Kasumi-1 (cell line): ENCODE measurements at places on chromosomes 1 and 21.

- DNase-seq = no peak
Measured at GRCh38 chr1:118154220-118154619, 30.8 kb downstream of the SPAG17 start.

GRCh38 chr1:178536329-178536728 lies 23.4 kb downstream of the TEX35 start:
- no peak for DNase-seq

- DNase-seq = no peak
Measured at GRCh38 chr1:207314816-207315215, 6.7 kb upstream of the CD55 start.

DNA sequence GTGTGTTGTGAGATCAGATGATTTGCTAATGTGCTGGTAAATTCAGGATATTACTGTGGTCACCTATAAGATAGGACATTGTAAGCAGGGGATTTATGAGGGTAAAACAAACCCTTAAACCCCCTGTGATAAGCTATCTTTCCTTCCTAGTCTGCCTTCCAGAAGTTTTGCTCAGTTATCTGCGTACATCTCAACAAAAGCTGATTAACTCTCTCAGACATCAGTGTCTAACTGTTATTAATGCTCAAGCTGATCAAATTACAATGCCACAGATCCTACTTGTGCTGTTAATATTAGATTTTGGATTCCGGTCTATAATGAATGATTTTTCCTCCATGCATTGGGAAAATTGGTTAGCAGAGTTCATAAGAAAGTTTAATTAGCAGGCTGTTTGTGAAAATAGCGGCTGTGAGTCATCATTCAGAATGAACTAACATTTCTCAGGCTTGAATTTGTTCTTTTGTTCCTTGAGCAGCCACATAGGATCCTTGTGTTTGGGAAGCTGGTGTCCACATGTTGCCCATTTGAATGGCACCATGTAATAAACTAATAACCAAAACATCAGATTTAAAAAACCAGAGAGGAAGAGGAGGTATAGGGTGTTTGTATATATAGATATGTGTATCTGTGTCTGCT lies 48.7 kb downstream of the ELAVL4 start:
- DNase-seq = no peak

- no peak for DNase-seq
Measured at GRCh38 chr1:78113156-78113916, 67.6 kb downstream of the GIPC2 start.

DNA sequence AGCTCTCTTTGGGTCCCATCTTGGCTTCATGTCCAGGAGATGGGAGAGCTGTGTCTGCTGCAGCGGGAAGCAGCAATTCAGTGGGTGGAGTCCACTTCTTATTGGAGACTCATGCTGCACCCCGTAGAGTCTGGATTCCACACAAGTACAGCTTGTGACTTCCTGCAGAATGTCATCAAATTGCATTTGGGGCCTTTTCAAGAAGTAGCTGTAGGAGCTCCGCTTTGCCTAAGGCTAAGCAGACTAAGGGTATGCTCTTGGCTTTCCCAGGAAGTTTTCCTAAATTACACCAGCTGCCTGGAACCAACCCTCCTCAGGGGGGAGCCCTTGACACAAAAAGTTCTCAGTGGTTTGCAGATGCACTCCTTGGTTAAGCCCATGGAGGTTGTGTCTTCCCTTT lies 5.7 kb upstream of the MOB3C start:
- DNase-seq = peak; percentile 39

- no peak for DNase-seq
Measured at GRCh38 chr1:165598676-165599059, 32.4 kb upstream of the MGST3 start.

- DNase-seq = no peak
Measured at GRCh38 chr1:244113532-244114320, 62.6 kb downstream of the ZBTB18 start.

GRCh38 chr1:15354580-15354965 lies 55.1 kb upstream of the EFHD2 start:
- DNase-seq = no peak

DNA sequence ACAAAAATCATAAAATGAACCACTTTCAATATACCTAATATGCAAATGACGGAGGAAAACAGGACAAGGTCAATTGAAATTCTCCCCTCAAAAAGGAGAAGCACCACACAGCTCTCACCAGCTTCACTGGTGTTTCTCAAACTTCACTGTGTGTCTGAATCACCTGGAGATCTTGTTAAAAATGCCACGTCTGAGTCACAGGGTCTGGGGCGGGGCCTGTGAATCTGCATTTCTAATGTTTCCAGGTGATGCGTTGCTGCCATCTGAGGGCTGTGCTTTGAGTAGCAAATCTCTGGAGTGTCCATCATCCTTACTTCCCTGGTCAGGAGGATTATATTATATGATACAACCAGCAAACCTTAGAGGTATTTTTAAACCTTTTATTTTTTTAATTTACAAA lies 9.0 kb downstream of the CLDN19 start:
- peak; percentile 15 for DNase-seq

- DNase-seq = no peak
Measured at GRCh38 chr1:236602171-236602570, 2.1 kb downstream of the HEATR1 start.

DNA sequence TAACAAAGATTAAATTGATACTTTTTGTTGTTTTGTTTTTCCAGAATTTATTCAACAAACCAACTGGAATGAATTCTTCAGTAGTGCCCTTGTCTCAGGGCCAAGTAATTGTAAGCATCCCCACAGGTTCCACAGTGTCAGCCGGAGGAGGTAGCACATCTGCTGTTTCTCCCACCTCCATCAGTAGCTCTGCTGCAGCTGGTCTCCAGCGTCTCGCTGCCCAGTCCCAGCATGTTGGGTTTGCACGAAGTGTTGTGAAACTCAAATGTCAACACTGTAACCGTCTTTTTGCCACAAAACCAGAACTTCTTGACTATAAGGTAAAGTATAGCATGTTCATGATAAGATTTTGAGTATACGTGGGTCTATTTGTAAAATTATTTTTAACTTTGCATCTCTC lies 118.5 kb downstream of the ZMYM4 start:
- no peak for DNase-seq

DNA sequence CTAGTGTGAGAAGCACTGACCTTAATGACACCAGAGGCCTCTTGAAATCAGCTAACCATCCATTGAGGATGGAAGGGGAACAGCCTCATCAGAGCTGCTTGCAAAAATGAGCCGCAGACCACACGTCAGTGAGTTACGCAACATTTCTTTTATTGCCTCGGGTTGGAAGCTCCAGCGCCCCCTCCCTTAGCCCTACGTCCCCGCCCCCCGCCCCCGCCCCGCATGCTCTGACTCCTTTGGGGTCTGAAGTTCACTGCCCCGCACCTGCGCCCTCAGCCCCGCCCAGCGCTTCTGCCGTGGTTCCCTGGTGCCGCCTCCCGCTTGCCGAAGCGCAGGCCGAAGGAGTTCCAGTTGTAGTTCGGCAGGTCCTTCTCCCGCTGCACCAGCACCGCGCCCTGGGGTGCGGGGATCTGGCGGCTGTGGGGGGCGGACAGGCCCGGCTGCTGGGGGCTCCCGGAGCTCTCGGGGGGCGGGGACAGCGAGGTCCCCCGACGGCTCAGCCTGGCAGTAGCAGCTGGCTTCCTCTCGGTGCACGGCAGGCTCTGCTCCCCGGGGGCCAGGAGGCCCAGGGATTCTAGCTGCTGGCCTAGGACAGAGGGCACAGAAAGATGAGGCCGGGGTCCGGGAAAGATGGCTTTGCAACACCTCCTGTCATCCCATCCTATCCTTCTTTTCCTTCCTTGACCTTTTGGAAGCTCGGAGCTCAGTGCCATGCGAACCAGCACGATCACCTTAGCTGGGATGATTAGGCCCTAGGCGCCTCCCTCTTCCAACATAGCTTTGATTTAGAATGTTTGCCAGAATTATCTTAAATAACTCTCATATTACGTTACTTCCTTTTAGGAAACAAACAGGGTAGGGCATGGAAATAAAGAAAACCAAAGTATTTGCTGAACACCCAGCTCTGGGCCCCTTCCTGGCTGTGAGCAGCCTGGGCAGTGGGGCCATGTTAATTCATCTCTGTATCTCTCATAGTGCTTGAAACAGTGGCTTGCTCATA lies 5.8 kb downstream of the KISS1 start:
- DNase-seq = peak; percentile 60

- no peak for DNase-seq
Measured at GRCh38 chr1:37620707-37621106, 14.0 kb downstream of the RSPO1 start.

DNA sequence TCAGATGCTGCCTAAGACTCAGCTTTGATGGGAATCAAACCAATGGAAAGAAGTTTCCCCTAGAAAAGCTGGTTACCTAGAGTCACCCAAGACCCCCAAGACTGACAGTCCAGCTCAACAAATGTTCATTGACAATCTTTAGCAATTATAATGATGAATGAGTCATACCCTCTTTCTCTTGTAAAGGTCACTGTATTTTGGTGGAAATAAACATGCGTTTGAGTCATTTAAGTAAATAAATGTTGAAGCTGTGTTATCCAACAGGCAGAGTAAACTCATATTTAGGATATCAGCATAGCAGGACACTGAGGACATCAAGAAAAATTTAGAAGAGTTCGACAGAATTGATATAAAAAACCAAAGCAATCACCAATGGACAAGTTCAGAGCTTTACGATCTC lies 295.9 kb downstream of the RGS7 start:
- no peak for DNase-seq

DNA sequence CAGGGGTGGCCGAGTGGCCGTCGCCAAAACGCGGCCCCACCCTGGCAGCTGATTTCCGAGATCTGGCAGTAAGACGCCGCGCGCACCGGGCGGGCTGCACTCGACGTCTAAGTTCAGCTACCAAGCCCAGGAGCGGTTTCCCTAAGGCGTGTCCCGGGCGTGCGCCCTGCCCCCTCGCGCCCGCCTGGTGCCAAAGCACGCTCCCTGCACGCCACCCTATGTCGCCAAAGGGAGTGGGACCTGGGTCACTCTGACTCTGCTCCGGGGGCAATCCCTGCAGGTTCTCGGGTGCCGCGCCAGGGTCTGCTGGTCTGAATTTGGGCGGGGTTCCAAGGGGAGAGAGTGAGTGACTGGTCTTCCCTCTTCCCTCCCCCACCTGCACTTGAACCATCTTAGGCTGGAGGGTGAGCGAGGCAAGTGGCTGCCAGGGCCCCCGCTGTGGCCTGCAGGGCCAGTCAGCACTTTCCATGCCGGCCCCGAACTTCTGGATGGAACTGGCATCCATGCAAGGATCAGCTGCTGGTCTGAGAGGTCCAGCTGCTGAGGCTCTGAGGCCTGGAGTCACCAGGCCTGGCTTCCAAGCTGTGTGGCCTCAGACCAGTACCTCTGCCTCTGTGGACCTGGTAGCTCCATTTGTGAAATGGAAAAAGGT lies at the start of gene LRRC38:
Gene LRRC38 (minus strand): TSS at position 109 of the 652 bp plus-strand sequence. CDS start 410 bp downstream, outside the sequence.
- DNase-seq = no peak
